ENCODE measurements at places on chromosomes 6 and 20.

DNA sequence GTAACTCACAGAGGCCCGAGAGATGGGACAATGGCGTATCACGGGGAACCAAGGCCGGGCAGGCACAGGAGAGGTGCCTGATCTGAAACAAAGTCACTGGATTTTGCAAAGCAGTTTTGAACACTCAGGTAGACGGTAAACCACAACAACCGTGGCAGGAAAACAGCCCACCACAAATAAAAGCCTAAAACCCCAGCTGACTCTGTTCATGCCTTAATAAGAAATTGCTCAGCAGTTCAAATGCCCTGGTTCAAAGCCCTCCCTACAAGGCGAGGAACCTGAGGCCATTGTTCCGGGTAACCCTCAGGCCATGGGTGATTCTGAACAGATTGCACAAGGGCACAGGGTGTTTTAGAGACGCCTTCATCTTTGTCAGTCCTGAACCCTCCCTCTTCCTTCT, 114.2 kb downstream of the MAP3K7 start:
- no peak for DNase-seq

DNA sequence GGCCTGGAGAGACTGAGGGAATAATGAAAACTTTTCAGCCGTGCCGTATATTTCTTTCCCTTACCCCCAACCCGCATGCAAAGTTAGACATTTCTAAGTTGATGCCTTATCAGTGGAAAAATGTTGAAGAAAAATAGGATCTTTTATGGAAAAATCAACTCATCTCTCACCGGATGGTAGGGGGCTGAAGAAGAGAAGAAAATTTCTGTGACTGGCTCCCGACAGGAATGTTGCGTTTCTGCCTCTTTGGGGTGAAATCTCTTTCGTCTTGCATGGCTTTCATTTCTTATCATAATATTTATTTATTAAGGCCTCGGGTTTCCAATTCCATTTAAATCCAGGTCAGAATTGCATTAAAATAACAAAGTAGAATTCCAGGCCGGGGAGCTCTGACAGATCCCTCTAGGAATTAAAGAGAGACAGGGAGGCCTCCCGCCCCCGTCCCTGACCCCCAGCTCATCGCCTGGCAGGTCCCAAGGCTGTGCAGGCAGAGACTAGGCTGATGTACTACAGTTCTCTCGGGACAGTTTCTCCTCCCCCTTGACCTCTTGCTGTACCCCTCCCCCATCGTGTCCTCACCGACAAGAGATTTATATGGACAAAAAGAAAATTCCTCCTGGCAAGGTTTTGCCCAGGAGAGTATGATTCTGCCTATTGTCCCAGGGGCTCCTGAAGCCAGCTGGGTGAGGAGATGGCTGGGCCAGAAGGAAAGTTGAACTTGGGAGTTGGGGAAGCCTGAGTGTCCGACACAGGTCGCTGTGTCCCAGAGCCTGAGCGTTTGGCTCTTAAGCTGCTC, 1.3 kb downstream of the SCUBE3 start:
- no peak for DNase-seq

- DNase-seq: no peak
Observed at GRCh38 chr20:46088409-46089166, 1.2 kb downstream of the NCOA5 start.

GRCh38 chr20:21266191-21266536, 37.0 kb upstream of the XRN2 start:
- DNase-seq: no peak

DNA sequence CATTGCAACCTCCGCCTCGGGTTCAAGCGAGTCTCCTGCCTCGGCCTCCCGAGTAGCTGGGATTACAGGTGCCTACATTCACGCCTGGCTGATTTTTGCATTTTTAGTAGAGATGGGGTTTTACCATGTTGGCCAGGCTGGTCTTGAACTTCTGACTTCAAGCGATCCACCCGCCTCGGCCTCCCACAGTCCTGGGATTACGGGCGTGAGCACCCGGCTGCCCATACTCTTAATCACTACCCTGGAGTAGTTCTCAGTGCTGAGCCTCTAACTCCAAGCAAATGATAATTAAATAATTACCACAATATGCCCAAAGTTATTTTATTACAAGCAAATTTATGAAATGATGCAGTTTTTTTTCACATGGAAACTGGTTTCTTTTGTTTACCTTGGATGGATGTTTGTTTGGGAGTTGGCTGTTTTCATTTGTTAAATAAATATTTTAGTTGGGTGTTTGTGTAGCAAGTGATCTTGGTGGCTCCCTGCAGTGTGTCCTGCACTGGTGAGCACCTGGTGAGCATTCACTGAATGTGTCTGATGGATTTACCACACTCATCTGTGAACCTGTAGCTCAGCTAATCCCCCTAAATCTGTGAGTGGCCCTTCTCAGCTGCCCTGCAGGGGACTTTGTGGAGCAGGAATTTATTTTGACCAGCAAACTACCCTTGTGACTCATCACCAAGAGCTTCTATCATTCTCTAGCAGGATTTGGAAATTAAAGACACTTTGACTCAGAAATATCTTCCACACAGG, 36.9 kb downstream of the UTRN start:
- DNase-seq: no peak

- no peak for DNase-seq
Observed at GRCh38 chr6:101398716-101399615, 5.5 kb downstream of the GRIK2 start.

- no peak for DNase-seq
Observed at GRCh38 chr6:134455319-134455718, 137.4 kb upstream of the SGK1 start.

GRCh38 chr6:117414770-117415169, 11.0 kb downstream of the ROS1 start:
- no peak for DNase-seq

GRCh38 chr20:2378893-2379292, 1.8 kb upstream of the TGM6 start:
- no peak for DNase-seq

- no peak for DNase-seq
Observed at GRCh38 chr20:2141600-2142575, 40.3 kb downstream of the STK35 start.

DNA sequence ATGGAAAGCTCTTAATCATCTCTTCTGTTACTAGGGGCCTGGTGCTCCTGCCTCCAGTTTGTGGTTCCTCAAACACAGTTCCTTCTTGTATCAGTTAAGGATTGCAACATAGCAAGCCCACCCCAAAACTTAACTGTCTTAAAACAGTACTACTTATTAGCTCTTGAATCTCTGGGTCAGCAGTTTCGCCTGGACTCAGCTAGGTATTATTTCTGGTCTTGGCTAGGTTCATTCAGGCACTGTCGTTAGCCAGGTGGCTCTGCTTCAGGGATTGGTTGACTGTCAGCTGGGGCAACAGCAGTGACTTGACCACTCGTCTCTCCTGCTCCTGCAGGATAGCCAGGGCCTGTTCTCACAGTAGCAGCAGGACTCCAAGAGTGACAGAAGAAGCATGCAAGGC, 30.0 kb upstream of the RALY start:
- DNase-seq: no peak

DNA sequence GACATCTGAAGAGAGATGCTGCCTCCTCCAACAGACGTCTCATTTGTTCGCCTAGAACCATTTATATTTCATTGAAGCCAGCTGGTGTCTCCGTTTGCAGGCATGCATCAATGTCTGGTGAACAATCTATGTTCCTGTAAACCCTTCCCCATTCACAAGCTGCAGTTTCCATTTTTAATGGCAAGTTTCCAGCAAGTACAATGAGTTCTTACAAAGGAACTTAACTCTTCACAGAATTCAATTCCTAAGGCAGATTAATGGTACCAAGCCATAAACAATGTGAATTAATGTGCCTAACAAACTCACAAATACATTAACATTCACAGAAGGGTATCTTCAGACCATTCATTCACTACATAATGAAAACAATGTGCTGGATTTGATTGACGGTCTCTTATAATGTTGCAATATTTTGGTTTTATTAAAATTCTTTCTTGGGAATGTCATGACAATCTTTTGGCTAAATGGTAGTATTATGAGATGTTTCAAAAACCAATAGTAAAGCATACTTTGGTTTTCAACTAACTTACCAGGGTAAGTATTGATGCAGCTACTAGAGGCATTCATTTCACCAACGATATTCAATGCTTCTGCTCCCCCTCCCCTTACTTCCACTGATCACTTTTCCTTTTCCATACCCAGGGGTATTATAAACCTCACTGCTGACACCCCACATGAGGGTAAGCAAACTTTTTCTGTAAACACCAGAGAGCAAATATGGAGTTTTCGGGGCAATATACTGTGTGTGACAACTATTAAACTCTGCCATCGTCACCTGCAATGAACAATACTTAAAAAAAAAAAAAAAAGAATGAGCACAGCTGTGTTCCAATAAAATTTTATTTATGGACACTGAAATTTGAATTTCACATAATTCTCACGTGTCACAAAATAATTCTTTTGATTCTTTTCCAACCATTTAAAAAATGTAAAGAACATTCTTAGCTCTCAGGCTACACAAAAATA, 4.2 kb downstream of the AKIRIN2 start:
- DNase-seq: peak; percentile 70

GRCh38 chr6:167995302-167995701, 2.2 kb upstream of the KIF25 start:
- DNase-seq: no peak

DNA sequence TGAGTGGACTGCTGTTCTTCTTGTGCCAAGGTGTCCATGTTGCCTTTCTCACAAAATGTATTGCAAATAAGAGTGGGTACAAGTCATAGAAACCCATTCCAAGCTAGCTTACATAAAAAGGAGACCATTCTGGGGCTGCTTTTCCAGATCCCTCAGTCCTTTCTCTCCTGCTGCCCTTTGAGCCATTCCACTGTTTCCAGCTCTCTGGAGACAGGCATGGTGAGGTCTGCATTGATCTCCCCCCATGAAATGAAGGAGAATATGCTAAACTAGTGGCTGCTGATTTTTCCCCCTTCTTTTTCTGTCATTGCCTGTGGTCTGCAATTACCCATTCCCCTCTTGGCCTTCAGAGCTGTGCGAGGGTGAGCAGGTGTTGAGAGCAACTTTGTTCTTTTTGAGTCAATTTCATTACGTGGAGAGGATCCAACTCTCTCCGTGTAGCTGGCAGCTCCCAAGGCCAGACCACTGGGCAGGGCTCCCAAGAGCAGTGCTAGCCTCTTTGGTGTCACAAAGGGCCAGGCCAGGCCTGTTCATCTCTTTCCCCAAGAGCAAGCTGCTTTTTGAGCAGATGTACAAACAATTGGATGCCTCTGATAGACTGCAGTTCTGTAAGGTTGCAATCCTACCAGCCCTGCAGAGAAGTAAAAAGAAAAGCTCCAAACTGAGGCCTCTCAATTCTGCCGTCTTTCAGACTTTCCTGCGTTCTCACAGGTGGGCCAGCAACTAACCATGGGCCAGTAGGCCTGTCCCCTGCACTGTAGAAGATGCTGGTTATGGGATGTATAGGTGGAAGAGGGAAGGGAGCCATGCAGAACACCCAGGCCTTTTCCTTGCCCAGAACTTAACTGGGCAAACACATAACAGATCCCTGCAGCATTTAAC, 96.1 kb upstream of the ARMC2 start:
- no peak for DNase-seq

DNA sequence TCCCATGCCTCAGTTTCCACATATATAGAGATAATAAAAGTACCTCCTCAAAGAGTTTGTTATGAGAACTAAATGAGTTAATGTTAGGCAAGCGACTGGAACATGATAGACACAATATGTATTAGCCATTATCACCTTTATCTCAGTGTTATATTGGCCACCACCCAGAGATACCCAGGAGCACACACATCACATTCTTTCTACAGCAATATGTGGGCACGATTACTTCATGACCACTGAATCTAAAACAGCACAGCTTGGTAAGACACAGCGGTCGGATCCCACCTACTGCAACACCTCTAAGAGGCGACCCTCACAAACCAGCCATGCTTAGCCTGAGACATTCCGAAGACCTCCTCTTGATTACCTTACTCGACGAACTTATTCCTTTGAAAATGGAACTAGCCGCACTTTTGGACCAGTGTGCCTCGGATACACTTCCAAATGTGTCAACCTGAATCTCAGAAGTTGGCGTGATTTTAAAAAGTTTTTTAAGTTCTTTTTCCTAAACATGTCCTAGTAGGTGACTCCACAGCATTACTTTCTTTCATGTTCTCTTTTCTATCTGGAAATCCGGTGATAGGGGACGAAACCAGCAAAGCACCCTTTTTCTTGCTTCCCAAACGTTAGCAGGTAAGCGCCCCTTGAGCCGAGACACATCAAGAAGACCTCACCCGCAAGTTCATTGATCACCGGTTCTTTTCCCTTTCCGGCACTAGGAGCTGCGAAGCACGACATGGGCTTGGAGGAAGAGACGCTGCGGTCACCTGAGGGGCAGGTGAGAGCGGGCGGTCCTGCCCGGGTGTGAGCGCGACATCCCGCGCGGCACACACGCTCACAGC, 923 bp downstream of the GMDS start:
- DNase-seq: no peak

DNA sequence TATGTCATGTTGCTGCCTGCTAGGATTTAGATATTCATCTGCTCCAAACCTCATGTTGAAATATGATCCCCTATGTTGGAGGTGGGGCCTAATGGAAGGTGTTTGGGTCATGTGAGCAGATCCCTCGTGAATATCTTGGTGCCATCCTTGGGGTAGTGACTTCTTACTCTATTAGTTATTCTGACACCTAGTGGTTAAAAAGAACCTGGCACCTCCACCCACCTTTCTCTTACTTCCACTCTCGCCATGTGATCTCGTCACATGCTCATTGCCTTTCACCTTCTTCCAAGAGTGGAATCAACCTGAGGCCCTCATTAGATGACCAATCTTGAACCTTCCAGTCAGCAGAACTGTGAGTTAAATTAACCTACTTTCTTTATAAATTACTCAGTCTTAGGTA, 549.4 kb upstream of the SYNCRIP start:
- DNase-seq: no peak

DNA sequence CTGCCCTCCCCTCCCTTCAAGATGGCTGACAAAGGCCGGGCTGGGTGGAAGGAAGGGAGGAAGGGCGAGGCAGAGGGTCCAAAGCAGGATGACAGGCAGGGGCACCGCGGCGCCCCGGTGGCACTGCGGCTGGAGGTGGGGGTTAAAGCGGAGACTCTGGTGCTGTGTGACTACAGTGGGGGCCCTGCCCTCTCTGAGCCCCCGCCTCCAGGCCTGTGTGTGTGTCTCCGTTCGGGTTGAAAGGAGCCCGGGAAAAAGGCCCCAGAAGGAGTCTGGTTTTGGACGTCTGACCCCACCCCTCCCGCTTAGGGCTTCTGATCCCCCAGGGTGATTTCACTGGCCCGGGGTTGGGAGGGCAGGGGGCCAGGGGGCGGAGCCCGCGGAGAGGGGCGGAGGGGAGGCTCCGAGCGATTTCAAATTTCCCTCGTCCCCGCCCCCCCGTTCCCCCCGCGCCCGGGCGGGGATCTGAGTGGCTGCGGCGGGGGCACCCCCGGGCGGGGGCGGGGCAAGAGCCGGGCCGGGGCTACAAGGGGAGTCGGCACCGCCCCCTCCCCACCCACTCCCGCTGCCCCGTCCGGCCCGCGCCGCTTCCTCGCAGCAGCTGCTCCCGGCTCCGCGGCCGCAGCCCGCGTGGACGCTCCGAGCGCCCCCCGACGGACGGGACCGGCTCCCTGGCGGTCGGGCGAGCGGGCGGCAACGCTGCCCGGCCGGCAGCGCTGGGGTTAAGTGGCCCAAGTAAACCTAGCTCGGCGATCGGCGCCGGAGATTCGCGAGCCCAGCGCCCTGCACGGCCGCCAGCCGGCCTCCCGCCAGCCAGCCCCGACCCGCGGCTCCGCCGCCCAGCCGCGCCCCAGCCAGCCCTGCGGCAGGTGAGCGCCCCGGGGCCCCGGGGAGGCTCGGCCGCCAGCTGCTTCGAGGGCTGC, at the start of gene DNMT3B:
TSS of gene DNMT3B (plus strand) at position 555 of the 923 bp plus-strand sequence. CDS start 17,939 bp downstream, outside the sequence.
- DNase-seq: peak; percentile 56

GRCh38 chr20:51696304-51697071, 71.7 kb downstream of the ATP9A start:
- DNase-seq: no peak
